Left kidney (tissue), 8 donors: ENCODE measurements at places on chromosomes 1 and 21. TPM values are rescaled to one million over a fixed set of nuclear protein-coding genes. Genes with fewer than 3 reads are reported as not detected.

WNT9A gene
- 1.3 TPM for polyA plus RNA-seq

DNA sequence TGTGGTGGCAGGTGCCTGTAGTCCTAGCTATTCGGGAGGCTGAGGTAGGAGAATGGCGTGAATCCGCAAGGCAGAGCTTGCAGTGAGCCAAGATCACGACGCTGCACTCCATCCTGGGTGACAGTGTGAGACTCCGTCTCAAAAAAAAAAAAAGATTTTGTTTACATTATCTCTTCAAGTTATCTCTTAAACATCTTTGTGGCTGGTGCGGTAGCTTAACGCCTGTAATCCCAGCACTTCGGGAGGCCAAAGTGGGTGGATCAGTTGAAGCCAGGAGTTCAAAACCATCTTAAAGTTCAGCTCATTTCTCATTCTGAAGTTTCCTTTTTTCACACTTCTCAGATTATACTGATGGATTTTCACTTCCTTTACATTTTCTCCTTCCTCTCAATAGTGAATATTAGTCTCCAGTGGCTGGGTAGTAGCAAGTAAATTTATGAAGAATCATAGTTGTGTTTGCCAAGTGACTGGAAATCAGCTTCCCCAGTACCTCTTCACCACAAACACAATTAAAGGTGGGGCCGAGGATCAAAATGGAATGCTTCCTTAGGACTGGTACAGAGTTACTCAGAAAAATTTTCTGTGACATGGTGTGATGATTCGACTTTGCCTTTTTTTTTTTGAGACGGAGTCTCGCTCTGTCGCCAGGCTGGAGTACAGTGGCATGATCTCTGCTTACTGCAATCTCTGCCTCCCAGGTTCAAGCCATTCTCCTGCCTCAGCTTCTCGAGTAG, 13.8 kb downstream of the PIP5K1A start:
- DNase-seq = no peak

DNA sequence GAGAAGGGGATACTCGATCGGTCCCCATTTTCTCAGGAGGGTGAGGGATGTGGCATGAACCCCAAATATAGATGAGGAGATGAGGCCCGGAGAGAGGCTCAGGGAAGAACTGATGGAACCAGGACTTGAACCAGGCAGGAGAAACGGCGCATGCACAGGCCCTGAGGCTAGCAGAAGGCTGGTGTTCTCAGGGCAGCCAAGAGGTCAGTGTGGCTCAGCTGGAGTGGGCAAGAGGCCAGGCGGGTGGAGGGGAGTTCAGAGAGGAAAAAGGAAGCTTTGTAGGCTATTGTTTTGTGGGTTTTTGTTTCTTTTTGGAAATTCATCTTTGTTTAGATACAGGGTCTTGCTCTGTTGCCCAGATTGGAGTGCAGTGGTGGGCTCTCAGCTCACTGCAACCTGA, 122.0 kb downstream of the LACTBL1 start:
- DNase-seq = no peak

- DNase-seq = no peak
Observed at GRCh38 chr1:115238336-115239147, 99.5 kb downstream of the NGF start.

GRCh38 chr1:72357411-72357810, 75.1 kb upstream of the NEGR1 start:
- no peak for DNase-seq

GRCh38 chr1:116211294-116211693, 100.1 kb downstream of the MAB21L3 start:
- no peak for DNase-seq

LYPD8 gene
- polyA plus RNA-seq = not detected

GRCh38 chr1:210311726-210312493, 16.8 kb upstream of the HHAT start:
- no peak for DNase-seq

GRCh38 chr1:9207086-9207485, 27.5 kb upstream of the H6PD start:
- no peak for DNase-seq

- DNase-seq = no peak
Observed at GRCh38 chr1:178361847-178362246, 134.9 kb downstream of the CLEC20A start.

CFHR1 gene
- 0.42 TPM for polyA plus RNA-seq

GRCh38 chr1:178885869-178886268, 15.0 kb upstream of the ANGPTL1 start:
- DNase-seq = no peak

DNA sequence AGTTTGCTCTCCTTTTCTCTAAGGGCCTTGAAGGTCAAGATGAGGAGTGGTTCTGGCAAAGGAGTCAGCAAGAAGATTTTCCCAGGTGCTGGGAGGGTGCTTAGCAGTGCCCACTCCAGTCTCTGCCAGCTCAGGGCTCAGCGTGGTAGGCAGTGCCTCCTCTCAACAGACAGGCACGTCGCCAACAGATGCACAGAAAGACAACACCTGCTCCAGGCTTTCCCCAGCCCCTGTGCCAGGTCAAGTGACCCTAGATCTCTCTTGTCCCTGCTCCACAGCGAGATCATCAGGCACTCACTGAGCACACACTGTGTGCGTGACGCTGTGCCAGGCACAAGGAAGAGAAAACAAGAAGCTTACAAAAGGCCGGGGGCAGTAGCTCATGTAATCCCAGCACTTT, 86.0 kb downstream of the CASZ1 start:
- no peak for DNase-seq

GRCh38 chr1:54714881-54715492, 674 bp upstream of the TTC4 start:
- DNase-seq = no peak

CRYAA gene
- 0.22 TPM for polyA plus RNA-seq

GRCh38 chr1:74733604-74734484, 892 bp downstream of the TYW3 start:
- DNase-seq = peak; percentile 83

TACSTD2 gene
- polyA plus RNA-seq = 26.2 TPM

DNA sequence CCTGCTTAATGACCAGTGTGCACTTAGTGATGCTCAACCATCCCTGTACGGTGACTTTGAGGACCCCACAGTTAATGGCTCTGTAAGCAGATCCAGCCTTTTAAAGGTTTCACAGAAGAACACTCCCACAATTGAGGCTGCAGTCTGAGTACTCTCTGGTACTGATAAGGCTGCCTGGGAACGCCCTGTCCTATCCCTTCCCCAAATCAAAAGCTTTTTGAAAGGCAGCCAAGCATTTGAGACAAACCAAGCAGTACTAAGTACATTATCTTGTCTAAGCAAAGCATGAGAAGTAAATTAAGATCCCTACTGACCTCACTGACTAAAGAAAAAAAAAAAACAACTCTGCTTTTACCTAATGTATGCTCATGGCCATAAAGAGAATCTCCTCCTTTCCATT, 60.7 kb downstream of the SH3GLB1 start:
- no peak for DNase-seq

VCAM1 gene
- polyA plus RNA-seq = 44.6 TPM

DNA sequence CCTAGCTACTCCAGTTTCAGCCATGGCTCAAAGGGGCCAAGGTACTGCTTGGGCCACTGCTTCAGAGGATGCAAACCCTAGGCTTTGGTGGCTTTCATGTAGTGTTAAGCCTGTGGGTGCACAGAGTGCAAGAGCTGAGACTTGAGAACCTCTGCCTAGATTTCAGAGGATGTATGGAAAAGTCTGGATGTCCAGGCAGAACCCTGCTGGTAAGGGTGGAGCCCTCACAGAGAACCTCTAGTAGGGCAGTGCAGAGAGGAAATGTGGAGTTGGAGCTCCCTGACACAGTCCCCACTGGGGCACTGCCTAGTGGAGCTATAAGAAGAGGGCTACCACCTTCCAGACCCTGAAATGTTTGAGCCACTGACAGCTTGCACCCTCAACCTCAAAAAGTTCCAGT, 16.2 kb downstream of the RIIAD1 start:
- no peak for DNase-seq

DYNLT5 gene
- polyA plus RNA-seq = 3.2 TPM

DNA sequence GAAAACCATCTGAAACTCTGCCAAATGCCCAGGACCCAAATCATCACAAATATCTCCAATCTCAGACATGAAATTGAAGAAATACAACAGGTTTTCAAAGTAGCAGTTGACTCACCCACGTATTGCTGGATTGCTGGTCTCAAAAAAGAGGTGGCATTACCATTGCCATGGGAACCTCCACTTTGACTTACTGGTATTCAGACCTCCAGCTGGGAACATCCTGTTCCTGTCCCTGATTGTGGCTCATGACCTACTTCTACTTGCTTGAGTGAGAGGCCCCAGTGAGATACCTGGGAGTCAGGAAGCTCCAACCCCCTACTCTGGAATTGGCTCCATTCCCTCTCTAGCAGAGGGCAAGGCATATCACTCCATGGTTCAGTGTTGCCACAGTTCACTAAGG, 64.6 kb downstream of the NMNAT2 start:
- no peak for DNase-seq
